A549 treated with ZK216348 at 1 μM for 4 hours (cell line): ENCODE measurements at places on chromosomes 2 and 18. TPM values are rescaled to one million over a fixed set of nuclear protein-coding genes. Genes with fewer than 3 reads are reported as not detected.

The ALPI gene
- total RNA-seq = not detected in 5 replicates

The DTNA gene
- 0.04 to 0.30 TPM (median 0.13 TPM) in 4 of 5 replicates, not detected in the other for total RNA-seq

The MATN3 gene
- total RNA-seq = 9.8 to 16.8 TPM (median 14.4 TPM) in 5 replicates

The CTLA4 gene
- not detected in 5 replicates for total RNA-seq

The RGPD8 gene
- total RNA-seq = 2.0 to 4.1 TPM (median 2.7 TPM) in 5 replicates

The DIS3L2 gene
- total RNA-seq = 9.5 to 15.2 TPM (median 13.9 TPM) in 5 replicates

The SH2D6 gene
- 0.91 to 1.7 TPM (median 1.2 TPM) in 4 of 5 replicates, not detected in the other for total RNA-seq

The PROM2 gene
- 0.11 to 0.19 TPM (median 0.15 TPM) in 3 of 5 replicates, not detected in the others for total RNA-seq

The SALL3 gene
- not detected in 5 replicates for total RNA-seq

The PPP4R1 gene
- 38.3 to 46.4 TPM (median 41.2 TPM) in 5 replicates for total RNA-seq
